ENCODE measurements at places on chromosomes 7 and 10.

- DNase-seq = no peak
Observed at GRCh38 chr10:11197266-11197712, 179.6 kb downstream of the CELF2 start.

DNA sequence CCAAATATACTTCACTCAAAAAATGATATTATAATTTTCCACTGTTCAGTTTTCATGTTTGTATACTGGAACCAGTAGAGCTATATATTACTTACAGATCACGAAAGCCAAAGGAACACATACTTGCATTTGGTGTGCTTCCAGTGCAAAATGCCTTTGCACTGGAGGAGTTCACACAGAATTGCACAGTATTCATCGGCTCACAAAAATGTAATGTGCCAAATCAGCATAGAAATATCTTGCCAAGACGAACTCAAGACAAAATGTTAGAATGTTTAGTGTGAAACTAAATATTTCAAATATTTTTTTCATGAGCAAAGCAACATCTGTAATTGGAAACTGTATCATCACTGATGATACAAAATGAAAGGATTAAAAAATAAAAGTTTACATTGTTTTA is 646.2 kb upstream of the SEMA3D start:
- DNase-seq = no peak

GRCh38 chr10:21527598-21528235 is 2.2 kb upstream of the SKIDA1 start:
- peak; percentile 59 for DNase-seq

DNA sequence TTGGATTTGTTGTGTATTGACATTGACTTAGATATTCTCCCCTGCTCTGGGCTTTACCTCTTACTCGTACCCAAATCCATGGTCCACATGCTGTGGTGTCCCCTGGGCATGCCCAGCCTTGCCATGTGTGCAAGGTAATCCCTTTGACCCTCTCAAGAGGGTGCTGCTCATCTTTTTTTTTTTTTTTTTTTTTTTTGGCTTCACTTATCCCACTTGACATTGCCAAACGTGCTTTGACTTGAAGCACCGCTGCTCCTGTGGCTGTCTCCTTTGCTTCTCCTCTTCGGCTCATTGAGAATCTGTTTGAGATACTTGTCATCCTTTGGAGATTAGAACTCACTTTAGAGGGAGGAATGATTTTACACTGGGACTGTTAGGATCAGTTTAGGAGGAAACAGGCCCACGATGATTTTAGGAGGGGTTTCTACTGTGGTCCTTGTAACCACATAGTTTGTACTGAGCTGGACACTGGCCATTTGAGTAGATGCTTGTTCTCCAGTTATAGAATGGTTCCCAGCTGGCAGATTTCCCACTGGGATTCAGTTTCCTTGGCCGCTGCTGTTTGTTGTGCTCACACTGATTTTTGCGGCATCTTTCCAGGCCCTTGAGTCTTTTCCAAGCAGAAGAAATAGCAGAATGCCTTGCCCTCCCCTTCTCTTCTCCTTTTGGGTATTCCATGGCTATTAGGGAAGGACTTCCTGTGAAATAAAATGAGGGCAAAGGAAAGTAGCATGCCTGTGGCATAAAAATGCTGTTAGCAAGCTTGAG is 184.8 kb downstream of the AUTS2 start:
- no peak for DNase-seq

DNA sequence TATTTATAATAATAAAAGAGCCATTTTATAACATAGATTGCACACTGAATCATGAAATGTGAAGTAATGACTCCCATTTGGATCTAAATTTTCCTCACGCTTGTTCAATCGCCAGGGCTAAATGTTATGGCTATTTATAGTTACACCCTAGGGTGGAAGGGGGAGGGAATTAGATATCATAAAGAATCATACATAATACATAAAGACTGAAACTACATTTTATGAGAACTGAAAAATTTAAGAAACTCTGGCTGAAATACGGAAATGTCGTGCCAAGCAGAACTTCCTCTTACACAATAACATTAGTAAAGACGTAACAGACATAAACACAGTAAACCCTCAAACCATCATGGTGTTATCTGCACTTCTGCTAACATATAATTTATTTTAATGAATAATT is 327.5 kb upstream of the PHF14 start:
- no peak for DNase-seq

GRCh38 chr10:123563994-123564393 is 102.2 kb upstream of the GPR26 start:
- no peak for DNase-seq

GRCh38 chr10:82420001-82420400 is 545.0 kb downstream of the NRG3 start:
- no peak for DNase-seq

DNA sequence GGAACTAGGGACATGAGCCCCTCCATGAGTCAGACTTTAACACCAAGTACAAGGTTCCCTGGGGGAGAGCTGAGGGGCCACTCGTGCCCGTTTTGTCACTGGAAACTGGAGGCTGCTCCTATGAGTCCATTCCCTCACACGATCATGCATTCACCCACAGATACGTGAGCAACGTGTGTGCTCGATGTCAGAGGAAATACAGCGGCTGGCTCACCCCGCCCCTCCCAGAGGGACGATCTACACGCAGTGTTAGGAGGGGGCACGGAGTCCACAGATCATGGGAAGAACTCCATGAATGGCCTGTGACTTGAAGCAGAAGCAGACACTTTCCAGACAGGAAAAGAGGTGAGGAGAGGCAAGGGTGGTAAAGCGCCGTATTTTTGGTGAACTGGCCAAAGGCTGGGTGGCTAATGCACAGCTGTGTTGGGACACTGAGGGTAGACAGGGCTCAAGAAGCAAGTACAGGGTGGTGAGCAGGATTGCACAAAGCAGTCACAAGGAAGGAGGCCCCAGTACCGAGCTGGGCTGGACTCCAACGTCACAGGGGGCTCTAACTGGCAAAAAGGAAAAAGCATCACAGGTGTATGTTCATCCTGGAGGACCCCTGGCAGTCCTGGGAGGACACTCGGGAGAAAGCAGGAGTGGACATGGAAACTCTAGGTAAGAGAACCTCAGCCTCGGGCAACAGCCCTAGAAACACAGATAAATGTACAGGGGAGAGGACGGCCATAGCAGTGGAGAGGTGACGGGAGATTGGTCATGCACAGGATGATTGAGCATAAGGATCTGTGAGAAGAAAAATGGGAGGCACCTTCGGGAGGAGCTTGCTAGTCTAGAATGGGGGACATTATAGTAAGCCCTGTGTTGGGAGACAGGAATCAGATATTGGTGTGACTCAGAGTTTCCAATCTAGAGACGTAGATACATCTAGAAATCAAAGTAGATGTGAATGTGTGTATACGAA is 41.2 kb downstream of the TNS3 start:
- no peak for DNase-seq

DNA sequence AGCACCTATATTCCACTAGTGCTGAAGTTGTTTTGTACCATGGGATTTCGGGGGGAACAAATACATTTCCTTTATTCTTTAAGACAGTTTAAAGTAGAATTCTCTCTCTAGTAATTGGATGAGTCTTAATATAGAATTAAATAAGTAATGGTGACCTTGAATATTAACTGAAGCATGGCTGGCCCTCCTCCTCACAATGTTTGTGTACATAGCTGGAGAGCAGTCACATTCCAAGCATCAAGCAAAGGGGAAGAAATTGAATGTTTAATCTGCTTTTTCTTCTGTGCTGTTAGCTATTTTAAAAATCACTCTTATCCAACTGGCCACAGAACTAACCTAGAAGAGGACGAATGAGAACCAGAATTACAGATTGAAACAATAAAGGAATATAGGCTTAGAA is 906.9 kb downstream of the CCSER2 start:
- DNase-seq = no peak

GRCh38 chr7:29988424-29989256 is 961 bp downstream of the SCRN1 start:
- peak; percentile 72 for DNase-seq

GRCh38 chr10:111360260-111360925 is 283.6 kb downstream of the ADRA2A start:
- DNase-seq = no peak

GRCh38 chr7:936386-937054 is 18.0 kb downstream of the ADAP1 start:
- no peak for DNase-seq

DNA sequence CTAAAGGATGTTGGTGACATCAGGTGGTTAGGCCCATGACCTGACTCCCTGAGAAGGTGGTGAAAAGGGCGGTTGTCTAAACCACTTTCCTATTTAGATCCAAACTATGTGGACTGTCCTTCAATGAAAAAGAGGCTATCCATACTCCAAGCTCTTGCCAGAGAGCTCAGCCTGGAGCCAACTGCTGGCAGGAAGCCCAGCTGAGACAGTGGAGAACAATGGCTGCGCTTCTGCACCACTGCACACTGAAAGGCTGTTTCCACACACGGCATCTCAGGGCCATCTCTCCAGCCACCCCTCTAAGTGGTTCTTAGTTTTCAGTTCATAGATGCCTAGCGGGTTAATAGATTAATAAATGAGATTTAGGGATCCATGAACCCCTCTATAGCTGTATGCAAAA is 488.8 kb upstream of the ZMIZ1 start:
- no peak for DNase-seq

DNA sequence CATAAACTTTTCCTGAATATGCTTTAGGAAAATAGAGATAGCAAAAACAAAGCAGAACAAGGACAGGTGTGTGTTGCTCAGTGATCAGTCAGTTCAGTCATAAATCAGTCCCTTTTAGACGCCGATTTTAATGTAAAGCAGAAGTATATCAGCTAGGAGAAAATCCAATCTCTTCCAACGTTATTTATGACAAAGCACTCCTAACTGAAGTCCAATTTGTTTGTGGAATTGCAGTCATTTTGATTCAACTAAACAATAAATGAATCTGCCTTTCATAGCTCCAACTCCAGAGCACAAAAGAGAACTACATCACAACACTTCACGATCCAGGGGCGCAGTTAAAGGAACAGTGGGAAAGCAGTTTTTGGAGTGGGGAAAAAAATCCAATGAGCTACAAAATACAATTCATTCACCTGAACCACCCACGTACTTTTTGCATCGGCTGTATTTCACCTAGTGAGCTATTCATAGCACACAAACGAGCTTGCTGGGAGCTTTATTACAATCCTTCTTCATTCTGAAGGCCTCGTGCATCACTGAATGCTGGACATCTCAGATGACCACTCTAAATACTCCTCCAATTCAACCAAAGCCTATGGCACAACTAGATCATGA is 151.3 kb downstream of the LRRN3 start:
- no peak for DNase-seq

- no peak for DNase-seq
Observed at GRCh38 chr7:43612599-43613589, 30.0 kb downstream of the STK17A start.

- no peak for DNase-seq
Observed at GRCh38 chr7:19427944-19428343, 280.9 kb downstream of the POLR1F start.

- DNase-seq = no peak
Observed at GRCh38 chr7:121302214-121302745, 26.5 kb upstream of the WNT16 start.
